ENCODE measurements at places on chromosomes 1 and 21.
A peak's percentile ranks its signal among the peaks of the same experiment; 100 is the strongest.

GRCh38 chr21:34132926-34133325 lies 59.5 kb downstream of the MRPS6 start:
- no peak for DNase-seq

- no peak for DNase-seq
These were observed 1323.2 kb downstream of the AMY1C start for GRCh38 chr1:105072850-105073249.

- no peak for DNase-seq
These were observed 28.4 kb downstream of the DISP3 start for GRCh38 chr1:11507309-11507708.

- DNase-seq: no peak
These were observed 28.9 kb downstream of the VANGL1 start for GRCh38 chr1:115670476-115671175.

- DNase-seq: no peak
These were observed 69.0 kb downstream of the FAAP20 start for GRCh38 chr1:2125350-2126211.

- no peak for DNase-seq
These were observed 4.2 kb upstream of the GNL2 start for GRCh38 chr1:37599940-37600339.

- DNase-seq: no peak
These were observed 505.8 kb downstream of the SMYD3 start for GRCh38 chr1:246001142-246001836.

GRCh38 chr1:178702146-178702545 lies 22.9 kb upstream of the RALGPS2 start:
- DNase-seq: no peak

- no peak for DNase-seq
These were observed 127.6 kb downstream of the ZP4 start for GRCh38 chr1:237763137-237763536.

GRCh38 chr1:212359794-212360479 lies 54.7 kb downstream of the PACC1 start:
- DNase-seq: no peak

DNA sequence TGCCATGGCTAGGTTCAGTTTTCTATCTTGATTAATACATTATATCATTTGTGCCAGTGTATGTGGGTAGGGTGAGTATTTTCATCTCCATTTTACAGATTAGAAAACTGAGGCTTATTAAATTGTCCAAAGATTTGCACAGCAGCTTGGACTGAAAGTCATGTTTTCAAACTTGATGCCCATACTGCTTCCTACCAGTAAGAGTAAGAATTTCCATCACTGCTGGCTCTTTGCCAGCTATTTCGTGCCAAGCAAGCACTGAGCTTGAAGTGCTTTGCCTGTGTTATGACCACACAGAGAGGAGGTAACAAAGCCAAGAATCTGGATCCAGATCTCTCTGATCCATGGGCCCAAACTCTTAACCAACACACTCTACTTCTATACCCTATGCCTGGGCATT lies 295.0 kb downstream of the VAV3 start:
- no peak for DNase-seq

GRCh38 chr1:116396769-116397168 lies 23.7 kb downstream of the ATP1A1 start:
- DNase-seq: no peak

DNA sequence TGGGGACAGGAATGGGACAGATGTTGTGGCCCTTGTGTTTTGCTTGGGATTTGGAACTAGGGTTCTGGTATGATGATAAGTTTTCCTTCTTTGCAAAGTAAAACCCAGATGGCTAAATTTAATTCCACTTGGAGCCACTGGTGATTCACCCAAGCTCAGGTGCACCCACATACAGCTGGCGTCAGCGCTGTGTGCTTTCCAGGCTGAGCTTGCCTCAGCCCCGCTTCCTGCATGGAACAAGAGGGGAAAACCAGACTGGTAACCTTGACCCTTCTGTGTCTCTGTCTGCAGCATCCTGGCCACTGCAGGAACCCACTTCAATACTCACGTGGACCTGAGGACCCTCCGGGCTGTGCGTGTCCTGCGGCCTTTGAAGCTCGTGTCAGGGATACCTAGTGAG lies 94.2 kb downstream of the CACNA1E start:
- DNase-seq: no peak

DNA sequence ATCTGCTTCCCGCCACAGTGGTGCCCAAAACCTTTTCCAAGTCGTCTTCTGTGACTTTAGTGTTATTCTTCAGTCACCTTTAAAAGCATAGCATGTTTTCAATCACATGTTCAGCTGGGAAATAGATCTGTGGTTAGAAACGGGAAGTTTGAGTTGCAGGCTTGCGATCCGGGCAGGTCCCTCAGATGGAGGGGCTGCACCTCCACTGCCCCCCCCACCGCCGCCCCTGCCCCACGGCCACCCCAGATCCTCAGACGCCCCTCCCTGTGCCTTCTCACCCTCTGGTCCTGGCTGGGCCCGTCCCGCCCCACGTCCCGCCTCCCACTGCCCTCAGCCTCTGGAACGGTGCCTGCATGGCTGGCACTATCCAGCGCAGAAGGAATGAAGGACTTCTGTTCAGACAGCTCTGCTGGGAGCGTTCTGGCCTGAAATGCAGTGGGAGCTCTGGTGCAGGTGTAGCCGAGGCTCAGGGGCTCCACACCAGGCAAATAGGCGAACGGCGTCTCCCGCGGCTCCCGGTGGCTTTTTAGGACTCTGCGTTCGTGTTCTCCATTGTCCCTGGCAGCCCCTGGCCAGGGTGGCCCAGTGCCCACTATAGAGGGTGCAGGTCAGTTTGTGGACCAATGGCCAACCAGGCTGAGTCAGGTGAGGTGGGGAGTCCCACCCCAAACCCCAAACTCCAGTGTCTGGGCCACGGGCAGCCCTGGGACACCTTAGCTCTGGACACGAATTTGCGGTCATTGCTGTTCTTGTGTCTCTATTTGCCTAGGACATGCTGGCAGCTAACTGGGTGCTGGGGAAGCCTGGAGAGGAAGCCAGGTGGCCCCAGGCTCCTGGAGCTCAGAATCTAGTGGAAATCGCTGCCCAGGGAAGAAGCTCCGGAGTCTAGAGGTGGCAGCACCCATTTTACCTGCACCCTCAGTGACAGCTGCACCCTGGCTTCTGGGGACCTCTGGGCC lies 67.1 kb downstream of the FAAP20 start:
- no peak for DNase-seq

GRCh38 chr1:220991506-220991905 lies 112.3 kb downstream of the HLX start:
- DNase-seq: no peak

DNA sequence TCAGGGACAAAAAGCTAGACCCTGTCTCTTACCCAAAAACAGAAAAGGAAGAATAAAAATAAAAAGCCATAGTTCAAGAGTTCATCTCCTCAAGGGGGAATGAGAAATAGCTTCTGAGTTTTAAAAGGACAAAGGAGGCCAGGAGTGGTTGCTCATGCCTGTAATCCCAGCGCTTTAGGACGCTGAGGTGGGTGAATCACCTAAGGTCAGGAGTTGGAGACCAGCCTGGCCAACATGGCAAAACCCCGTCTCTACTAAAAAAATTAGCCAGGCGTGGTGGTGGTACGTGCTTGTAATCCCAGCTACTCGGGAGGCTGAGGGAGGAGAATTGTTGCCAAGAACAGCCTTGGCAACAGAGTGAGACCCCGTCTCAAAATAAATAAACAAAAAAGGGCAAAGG lies 38.6 kb upstream of the CPLANE2 start:
- DNase-seq: no peak

- DNase-seq: peak; percentile 28
These were observed 954 bp downstream of the RSBN1 start for GRCh38 chr1:113811156-113811887.

DNA sequence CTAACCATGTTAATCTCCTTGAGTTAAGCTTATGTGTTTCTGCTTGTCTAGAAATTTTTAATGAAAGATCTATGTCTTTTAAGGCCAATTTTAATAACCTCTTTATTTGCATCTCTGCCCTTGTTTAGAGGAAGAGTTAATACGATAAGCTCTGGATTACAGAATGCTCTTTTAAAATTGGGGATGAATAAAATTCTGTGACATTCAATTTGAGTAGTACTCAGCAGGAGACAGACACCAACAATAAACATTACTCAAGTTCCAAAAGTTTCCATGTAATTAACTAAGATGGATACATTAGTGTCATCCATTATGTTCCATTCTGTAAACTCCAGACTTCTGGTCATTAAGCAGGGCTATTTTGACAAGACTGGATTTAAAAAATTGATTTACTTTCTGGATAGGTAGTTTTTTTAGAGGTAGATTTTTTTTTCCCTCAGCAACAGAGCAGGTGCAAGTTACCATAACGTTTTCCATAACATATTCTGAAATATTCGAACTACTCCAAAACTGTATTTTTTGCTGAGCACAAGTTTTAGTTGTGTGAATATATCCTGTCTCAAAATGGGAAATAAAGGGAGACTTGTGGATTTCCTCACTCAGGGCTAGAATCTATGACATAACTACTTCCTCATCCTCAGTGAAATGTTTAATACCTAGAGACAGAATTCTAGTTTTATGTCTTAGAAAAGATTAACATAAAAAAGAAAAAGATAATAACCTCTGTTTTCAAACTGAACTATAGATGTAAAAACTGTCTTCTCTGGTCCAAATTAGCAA lies 221.7 kb downstream of the NEGR1 start:
- DNase-seq: no peak

DNA sequence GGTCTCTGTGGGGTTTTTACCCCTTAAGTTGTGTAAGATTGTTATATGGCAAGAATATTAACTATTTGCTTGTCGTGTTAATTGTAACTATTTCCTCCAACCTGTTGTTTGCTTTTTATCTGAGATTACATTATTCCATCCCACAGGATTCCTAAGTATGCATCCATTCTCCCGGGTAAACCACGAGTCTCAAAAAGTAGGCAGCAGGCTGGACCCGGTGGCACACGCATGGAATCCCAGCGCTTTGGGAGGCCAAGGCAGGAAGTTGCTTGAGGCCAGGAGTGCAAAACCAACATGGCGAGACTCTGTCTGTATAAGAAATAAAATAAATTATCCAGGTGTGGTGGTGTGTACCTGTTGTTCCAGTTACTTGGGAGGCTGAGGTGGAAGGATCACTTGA lies 12.6 kb upstream of the RSPO1 start:
- no peak for DNase-seq

- no peak for DNase-seq
These were observed 4.6 kb downstream of the LRP8 start for GRCh38 chr1:53323316-53323715.

DNA sequence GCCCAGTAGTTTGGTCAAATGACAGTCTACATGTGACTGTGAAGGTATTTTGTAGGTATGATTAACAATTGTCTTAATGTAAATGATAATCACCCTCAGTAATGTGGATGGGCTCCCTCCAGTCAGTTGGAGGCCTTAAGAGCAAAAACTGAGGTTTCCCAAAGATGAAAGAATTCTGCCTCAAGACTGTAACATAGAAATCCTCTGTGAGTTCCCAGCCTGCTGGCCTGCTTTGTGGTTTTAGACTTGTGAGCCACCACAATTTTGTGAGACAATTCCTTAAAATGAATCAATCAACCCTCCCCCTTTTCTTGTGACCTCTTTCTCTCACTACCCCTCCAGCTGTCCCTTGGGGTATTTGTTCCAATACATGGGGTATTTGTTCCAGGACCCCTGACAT lies 226.4 kb upstream of the DPYD start:
- no peak for DNase-seq

All from CD8-positive, alpha-beta T cell (primary cell).